ENCODE measurements at places on chromosomes 1 and 21. TPM values are rescaled to one million over a fixed set of nuclear protein-coding genes. Genes with fewer than 3 reads are reported as not detected.
A peak's percentile ranks its signal among the peaks of the same experiment; 100 is the strongest.

DNA sequence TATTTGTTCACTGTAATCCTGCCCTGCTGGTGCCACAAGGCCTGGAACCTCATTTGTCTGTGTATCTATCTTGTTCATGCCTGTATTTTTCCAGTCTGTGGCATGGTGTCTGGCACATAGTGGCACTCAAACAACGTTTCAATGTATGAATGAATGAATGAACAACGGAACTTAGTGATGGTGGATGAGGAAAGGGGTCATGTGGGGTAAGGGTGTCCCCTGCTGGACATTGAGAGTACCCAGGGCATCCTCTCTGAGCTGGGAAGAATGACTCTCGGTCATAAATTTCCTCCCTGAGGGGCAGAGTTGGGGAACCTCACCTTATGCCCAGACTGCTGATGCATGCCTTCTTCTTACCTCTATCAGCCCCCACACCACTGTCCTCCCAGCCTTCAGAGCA lies 18.9 kb upstream of the ZNF683 start:
- DNase-seq = no peak

DNA sequence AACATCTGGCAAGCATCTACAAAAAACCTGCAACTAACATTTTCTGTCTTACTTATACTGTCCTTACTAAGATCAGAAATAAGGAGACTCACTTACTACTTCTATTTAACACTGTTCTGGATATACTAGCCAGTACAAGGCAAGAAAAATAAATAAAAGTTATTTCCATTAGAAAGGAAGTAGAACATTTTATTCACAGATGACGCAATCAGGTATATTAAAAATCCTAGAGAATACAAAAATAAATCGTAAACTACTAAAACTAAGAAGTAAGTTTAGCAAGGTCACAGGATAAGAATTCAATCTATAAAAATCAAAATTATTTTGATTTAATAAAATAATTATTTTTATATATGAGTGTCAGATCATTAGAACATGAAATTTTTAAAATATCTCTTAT lies 264.6 kb downstream of the BARHL2 start:
- DNase-seq = no peak

- DNase-seq = no peak
Measured at GRCh38 chr1:200694738-200695137, 25.0 kb upstream of the DDX59 start.

GRCh38 chr21:42287193-42288083 lies 27.8 kb downstream of the TFF3 start:
- no peak for DNase-seq

DNA sequence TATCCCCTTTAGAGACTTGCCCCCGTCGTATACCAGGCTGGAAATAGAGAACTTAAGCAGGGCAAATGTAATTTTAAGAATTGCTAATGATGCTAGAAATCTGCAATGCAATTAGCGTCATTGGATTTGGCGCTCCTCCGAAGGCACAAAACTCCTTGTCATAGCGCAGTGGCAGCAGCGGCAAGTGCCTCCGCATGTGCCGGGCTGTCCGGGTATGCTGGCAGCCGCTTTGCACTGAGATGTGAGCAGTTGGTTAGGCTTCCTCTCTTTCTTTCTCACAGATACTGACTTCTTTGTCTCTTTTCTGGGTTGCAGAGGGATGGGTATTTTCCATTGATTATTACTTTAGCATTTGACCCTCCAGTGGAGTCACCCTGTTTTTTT lies 193.4 kb upstream of the LMO4 start:
- DNase-seq = no peak

DNA sequence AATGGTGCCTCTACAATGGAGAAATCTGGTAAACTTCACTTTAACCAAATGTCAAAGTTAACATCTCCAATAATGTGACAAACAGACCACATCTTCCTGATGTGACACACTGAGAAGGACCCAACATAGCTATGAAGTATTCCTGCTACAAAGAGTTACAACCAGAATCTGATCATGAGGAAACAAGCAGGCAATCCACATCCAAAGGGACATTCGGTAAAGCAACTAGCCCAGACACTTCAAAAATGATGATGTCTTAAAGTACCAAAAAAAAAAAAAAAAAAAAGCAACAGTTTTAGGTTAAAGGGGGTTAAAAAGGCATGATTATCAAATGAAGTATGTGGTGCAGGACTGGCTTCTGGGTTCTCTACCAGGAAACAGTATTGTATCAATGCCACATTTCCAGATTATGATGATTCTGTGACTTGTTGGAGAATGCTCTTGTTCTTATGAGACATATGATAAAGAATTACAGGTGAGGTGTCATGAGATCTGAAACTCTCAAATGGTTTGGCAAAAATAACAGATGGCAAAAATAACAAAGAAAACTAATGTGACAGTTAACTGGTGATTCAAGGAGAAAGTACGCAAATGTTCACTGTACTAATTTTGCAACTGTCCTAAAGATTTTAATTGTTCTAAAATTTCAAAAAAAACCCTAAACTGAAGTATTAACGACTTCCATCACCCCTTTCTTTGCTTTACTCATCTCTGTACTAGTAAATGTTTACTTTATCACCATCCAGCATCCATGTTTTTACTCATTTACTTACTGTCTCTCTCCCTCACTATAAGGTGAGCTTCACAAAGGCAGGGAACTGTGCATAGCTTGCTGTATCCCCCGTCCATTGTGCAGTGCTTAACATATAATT lies 2.8 kb downstream of the CD58 start:
- DNase-seq = no peak

- no peak for DNase-seq
Measured at GRCh38 chr1:204503122-204503912, 8.7 kb upstream of the PIK3C2B start.

- DNase-seq = no peak
Measured at GRCh38 chr1:226360106-226360746, 47.7 kb downstream of the PARP1 start.

GRCh38 chr1:31306278-31306677 lies 9.4 kb downstream of the ZCCHC17 start:
- no peak for DNase-seq

DNA sequence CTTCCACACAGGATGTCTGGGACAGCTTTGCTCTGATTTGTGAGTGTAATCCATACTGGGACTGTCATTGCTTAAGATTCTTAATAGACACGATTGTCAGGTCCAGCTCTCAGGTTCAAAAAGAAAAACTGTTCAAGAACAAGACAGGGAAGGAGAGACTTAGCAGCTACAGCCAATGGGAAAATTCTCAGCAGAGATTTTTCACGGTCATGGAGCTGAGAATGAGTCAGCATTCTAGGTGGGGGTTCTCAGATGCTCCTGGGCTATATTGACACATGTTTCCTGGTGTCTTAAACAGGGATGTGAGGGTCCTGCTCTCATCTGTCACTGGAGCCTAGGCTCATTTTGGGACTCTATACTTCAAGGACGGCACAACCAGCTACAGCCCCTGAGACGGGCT lies 318.3 kb downstream of the RRAGC start:
- DNase-seq = no peak

DNA sequence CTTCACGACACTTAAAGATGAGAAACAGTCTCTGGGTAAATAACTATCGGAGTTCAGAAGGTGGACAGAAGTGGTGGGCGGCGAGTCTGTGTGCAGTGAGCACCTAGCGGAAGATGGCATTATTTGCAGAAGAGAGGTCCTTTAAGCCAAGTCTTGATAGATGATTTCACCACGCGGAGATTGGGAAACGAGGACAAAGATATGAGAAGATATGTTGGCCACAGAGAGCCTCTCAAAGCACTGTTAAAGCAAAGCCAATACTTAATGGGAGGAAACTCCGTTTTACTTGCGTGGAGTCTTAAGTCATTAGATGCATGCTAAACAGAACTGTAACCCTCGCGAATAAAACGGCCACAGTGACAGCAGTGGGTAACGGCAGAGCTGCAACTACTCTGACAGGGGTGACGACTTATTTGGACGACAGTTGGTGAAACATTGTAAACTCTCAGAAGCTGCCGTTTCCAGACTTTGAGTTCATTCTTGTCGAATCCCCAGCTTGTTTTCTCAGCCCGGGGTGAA lies 577 bp upstream of the CEP350 start:
- peak; percentile 42 for DNase-seq

GRCh38 chr1:226125831-226126230 lies 60.7 kb downstream of the ACBD3 start:
- peak; percentile 28 for DNase-seq

GRCh38 chr1:109990302-109990653 lies 5.7 kb downstream of the AHCYL1 start:
- DNase-seq = no peak

GRCh38 chr1:46595127-46595526 lies 8.9 kb downstream of the MKNK1 start:
- DNase-seq = no peak

DNA sequence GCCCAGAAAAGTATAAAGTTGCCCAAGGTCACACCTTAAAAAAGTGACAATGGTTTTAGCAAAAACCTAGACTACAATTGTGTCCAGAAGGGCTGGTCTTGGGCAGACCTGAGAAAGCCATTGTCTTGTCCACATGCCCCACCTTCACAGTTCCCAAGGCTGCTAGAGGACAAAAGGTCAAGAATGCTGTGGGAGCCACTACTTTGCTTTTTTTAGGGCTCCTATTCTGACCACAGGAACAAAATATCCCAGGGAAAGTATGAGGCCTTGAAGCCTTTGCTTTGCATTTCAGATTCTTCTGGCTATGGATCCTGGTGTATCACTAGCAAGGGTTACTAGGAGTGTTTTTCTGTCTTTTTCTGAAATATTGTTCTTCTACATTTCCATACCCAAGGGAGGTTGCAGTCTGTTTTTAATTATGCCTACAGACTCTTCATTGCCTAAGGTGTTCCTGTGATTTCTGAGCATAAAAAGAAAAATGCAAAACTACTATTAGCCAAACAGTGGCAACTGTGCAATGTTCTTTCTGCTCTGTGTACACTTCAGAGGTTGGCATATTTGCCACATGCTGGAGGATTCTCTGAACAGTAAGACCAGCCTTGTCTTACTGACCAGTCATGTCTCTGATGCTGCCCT lies 10.7 kb downstream of the C1orf162 start:
- no peak for DNase-seq

- DNase-seq = no peak
Measured at GRCh38 chr1:97903626-97904025, 17.2 kb downstream of the DPYD start.

- no peak for DNase-seq
Measured at GRCh38 chr1:118209648-118210047, 24.6 kb upstream of the SPAG17 start.

GRCh38 chr1:245654460-245655050 lies 499.8 kb downstream of the KIF26B start:
- no peak for DNase-seq

GRCh38 chr1:87684194-87684593 lies 355.5 kb downstream of the LMO4 start:
- no peak for DNase-seq

GRCh38 chr1:215887627-215888026 lies 320.5 kb downstream of the KCTD3 start:
- no peak for DNase-seq

DNA sequence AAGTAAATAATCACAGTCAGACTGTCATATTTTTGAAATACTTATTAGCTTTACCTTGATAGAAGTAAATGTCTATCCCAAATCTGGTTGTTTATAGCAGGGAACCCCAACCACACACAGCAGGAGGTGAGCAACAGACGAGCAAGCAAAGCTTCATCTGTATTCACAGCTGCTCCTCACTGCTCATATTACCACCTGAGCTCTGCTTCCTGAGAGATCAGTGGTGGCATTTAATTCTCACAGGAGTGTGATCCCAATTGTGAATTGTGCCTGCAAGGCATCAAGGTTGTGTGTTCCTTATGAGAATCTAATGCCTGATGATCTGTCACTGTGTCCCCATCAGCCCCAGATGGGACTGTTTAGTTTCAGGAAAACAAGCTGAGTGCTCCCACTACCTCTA lies 104.3 kb downstream of the GPATCH2 start:
- DNase-seq = no peak

DNA sequence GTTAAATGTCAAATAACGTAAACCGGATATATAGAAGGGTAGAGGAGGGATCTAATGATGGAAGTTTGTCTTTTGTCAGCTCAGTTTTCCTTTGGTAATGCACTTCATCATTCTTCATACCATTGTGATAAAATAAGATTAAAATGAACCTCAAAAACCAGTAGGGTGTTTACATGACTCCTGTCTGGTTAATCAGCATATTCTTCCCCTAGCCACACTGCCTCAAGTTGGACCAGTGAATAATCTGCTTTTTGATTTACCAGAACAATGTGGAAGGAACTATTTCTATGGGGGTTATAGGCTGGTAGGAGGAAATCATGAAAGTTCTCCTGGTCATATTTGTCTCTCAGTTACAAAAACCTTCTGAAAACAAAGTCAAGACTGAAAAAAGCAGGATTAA lies 634.7 kb downstream of the NCAM2 start:
- no peak for DNase-seq

DNA sequence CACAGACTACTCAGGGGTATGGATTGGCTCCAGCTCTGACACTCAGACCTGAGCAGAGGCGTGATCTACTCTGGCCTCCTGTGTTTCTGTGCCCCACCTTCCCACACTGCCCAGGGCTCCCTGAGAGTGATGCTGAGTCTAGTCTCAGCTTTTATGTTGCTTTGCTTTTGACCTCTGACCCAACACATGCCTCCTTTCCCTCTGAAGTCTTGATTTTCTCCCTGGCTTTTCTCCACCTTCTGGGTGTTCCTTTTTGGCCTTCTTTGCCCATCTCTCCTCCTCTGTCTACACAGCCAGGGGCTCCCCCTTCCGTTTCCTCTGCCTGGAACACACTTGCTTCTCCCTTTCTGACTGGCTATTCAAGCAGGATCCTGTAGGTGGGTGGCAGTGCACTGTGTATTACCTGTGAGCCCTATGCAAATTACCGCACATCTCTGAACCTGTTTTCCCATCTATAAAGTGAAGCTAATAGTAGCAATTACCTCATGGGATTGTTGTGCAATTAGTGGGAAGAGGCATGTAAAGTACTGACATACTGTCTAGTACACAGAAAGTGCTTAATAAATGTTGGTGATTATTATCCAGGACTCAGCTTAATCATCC lies 13.7 kb upstream of the MEX3A start:
- DNase-seq = no peak

DNA sequence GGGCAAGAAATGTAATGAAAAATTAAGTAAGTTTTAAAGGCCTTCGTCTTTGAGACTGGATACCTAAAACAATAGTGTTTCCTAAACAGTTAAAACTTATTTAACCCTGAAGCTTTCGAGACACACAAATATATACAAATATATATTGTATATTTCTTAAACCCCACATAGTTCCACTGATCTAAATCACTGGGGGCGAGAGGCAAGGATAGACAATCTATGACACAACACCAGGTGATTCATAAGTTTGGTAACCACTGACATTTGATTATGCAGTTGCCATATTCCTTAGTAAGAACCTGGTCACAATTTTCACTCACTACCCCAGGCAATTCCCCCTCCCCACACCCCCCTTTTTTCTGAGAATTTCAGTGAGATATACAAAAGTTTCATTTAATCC lies 55.3 kb upstream of the BOLA1 start:
- no peak for DNase-seq

GRCh38 chr1:78168306-78168705 lies 122.5 kb downstream of the GIPC2 start:
- no peak for DNase-seq

The S100B gene
- 15.8 TPM for total RNA-seq

The PRAMEF6 gene
- not detected for total RNA-seq

The CHRNB2 gene
- total RNA-seq = not detected

The C1orf141 gene
- total RNA-seq = not detected

The COG2 gene
- total RNA-seq = 30.0 TPM

The WDR64 gene
- 0.99 TPM for total RNA-seq

The CFHR5 gene
- total RNA-seq = not detected

The LCE2B gene
- total RNA-seq = not detected

The RNU1-3 gene
- 3,257 TPM for total RNA-seq

The CRYBG2 gene
- 7.9 TPM for total RNA-seq

The SYPL2 gene
- total RNA-seq = not detected

Data from activated naive CD8-positive, alpha-beta T cell treated with anti-CD3 and anti-CD28 coated beads, Interleukin-2, amount 10 ng/mL, durations not matched to agents 7 days and 5 days (primary cell).